Left lung (tissue), 14 donors: ENCODE measurements at places on chromosomes 16 and 17. TPM values are rescaled to one million over a fixed set of nuclear protein-coding genes. Genes with fewer than 3 reads are reported as not detected.

Gene MMP15
- total RNA-seq: 38.7 TPM

Gene DUS2
- total RNA-seq: 16.2 TPM

Gene IFI35
- 39.0 TPM for total RNA-seq

- no peak for DNase-seq
These were observed 96.5 kb upstream of the TBX2 start for GRCh38 chr17:61302953-61303816.

DNA sequence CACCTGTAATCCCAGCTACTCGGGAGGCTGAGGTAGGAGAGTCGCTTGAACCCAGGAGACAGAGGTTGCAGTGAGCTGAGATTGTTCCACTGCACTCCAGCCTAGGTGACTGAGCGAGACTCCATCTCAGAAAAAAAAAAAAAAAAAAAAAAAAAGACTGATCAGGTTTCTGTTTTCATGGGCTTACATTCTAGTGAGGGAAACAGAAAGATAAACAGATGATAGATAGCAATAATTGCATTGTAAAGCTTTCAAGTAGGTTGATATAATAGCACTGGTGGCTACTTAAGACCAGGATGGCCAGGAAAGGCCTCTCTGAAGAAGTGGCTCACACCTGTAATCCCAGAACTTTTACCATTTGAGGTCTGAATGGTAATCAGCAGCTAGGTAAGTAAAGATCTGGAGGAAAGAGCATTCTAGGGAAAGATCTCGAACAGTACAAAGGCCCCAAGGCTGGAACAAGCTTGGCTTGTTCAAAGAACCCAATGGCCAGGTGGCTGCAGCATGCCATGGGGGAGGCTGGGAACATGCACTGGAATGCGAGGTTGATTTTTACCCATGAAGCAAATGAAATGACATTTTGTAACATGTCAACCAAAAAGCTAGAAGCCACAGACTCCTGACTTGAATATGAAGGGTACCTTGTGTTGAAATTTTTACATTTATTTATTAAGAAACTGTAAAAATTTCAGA, 108.3 kb upstream of the DHX40 start:
- no peak for DNase-seq

- no peak for DNase-seq
These were observed 255.3 kb upstream of the PMFBP1 start for GRCh38 chr16:72427051-72427782.
